ENCODE measurements at places on chromosomes 11 and 22.

- DNase-seq: no peak
These were observed 113.5 kb upstream of the IGLL5 start for GRCh38 chr22:22773979-22774604.

DNA sequence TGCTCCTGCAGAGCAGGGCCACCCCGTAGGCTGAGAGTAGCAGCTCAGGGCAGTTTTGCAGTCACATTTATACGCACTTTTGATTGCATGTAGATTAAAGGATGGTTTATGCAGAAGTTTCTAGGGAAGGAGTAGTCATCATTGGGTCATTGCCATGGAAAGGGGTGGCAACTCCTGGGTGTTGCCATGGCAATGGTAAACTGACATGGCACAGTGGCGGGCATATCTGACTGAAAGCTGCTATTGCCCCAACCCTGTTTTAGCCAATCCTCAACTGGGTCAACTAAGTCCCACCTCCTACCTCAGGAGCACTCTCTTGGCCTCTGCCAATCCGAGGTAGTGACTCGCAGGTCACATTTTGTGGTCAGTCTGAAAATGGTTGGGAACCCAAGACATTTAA, 2.4 kb upstream of the ARSA start:
- DNase-seq: peak; percentile 77

- no peak for DNase-seq
These were observed 4.1 kb downstream of the NUCB2 start for GRCh38 chr11:17280494-17281127.

DNA sequence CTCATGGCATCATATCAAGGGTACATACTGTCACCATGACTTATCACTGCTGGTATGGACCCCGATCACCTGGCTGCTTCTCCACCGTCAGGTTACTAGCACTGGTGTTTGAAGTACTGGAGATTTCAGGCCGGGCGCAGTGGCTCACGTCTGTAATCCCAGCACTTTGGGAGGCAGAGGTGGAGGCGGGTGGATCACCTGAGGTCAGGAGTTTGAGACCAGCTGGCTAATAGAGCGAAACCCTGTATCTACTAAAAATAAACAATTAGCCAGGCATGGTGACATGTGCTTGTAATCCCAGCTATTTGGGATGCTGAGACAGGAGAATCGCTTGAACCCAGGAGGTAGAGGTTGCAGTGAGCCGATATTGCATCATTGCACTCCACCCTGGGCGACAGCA, 82.4 kb upstream of the ANO1 start:
- no peak for DNase-seq

GRCh38 chr11:102920118-102920684, 35.3 kb downstream of the MMP13 start:
- DNase-seq: no peak

DNA sequence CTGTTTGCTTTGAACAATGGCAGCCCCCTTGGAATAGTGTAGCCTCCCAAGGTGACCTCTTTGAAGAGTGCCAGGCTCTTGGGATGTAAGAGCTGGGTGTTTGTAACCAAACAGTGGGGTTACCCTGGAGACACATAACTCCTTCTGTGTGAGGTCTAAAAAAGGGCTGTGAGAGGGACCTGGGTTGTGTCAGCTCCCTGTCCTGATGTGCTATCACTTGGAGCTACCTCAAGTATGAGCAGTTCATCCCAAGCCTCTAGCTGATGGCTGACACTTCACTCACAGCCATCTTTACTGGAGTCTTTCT, 40.2 kb downstream of the TSPAN18 start:
- DNase-seq: no peak

- no peak for DNase-seq
These were observed 1445.5 kb downstream of the BRD1 start for GRCh38 chr22:48382197-48382596.

All from G401 (cell line).